ENCODE measurements at places on chromosomes 2 and 18.

- no peak for DNase-seq
Measured at GRCh38 chr2:10091182-10091888, 11.1 kb upstream of the CYS1 start.

- no peak for DNase-seq
Measured at GRCh38 chr2:20647738-20648137, 3.2 kb downstream of the HS1BP3 start.

- no peak for DNase-seq
Measured at GRCh38 chr2:19073522-19073921, 284.9 kb downstream of the OSR1 start.

- peak; percentile 79 for DNase-seq
Measured at GRCh38 chr2:38115216-38116032, 39.5 kb upstream of the CYP1B1 start.

DNA sequence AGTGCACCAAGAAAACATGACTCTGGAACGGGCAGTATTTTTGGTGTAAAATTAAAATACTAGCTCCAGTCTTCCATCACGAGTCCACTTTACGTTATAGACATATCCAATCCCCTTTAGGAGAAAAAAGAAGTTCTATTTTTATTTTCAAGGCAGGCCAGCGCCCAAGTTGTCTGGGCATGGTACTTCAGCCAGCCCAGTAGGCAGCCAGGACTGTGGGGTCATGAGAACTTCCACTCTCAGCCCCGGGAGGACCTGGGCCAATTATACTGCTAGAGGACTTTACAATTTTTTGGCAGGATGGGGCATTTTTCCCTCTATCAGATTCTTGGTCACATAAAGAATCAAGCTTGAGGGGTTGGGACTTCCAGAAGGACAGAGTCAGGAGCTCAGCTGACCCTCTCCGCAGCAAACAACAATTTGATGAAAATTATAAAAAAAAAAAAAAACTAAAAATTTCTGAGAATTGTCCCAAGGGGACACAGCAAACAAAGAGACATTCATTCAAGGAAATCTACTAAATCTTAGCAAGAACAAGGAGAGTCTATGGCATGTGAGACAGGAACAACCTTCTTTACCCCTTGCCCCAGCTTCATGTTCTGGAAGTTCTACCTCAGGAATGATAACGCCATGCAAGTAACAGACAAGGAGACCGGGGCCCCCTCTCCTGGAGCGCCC, 37.3 kb upstream of the B3GNT2 start:
- no peak for DNase-seq

DNA sequence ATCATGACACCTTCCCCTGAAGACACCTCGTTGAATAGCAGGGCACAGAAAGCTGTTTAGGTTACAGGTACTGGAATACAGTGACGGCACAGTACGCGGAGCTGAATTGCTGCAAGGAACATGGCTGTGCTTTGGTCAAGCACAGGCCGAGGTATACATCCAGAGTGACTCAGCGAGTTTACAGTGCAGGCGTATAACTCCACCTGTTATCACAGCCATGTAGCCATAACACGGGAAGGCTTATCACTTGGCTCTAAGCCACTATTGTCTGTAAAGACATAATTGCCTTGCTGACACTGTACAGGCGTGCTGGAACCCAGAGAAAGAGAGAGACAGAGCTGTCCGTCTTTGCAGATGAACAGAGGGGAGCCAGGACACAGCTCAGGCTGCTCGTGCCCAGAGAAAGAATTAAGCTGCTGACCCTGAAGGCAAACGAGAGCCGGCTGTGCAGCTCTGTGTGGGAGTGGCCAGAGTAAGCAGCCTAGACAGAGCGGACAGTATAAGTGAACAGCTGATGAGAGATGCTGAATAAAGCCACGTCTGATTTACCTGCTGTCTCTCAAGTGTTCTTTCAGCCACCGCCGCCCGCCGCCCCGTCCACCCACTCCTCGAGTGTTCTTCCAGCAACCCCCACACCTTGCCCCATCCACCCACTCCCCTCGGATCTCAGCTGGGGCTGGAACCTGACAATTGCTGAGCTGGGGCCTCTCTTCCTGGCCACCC, 87.3 kb upstream of the PPP1CB start:
- peak; percentile 44 for DNase-seq

Measured in cardiac muscle cell (in vitro differentiated cells and primary cell).